Nephron progenitor cell (in vitro differentiated cells): ENCODE measurements at places on chromosomes 12 and 14.

DNA sequence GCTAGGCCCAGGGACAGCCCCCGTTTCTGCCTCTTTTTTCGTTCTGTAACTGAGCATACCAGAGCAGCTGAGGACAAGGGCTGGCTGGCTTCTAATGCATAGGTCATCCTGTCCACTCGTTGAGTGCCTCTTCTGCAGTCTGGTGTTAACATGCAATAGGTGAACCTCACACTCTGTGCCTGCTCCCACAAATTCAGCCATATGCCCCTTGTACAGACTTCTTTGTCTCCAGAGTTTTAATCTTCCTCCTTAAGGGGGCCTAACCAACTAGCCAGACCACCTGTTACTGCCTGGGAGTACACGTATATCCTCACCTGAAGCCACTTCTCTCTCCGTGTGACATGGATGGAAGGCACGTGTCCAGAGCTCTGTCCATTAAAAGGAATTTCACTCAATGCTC, 111.1 kb downstream of the SLC15A4 start:
- no peak for DNase-seq

GRCh38 chr12:122850695-122851350, 15.6 kb downstream of the HIP1R start:
- DNase-seq = no peak

- peak; percentile 70 for DNase-seq
Observed at GRCh38 chr14:73785834-73786635, 65.6 kb upstream of the PTGR2 start.

- DNase-seq = no peak
Observed at GRCh38 chr14:48628870-48629269, 953.5 kb upstream of the MDGA2 start.

DNA sequence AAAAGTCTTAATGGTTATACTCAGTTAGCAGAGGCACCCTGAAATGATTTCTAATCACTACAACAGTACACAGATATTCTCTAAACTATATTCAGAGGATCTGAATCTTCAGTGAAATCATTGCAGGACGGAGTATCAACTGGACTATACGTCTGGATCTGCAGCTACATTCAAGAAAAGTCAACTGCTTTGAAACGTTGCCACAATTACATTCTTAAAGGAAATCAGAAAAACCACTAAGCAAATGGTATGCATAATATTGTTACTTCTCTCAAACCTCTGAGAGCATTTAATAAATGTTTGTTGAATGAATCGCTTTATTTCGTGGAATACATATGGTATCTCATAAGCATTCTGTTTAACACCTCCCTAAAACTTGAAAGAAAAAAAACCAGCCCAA, 67.4 kb downstream of the MED13L start:
- no peak for DNase-seq

GRCh38 chr14:100583245-100583644, 4.0 kb downstream of the BEGAIN start:
- DNase-seq = no peak

DNA sequence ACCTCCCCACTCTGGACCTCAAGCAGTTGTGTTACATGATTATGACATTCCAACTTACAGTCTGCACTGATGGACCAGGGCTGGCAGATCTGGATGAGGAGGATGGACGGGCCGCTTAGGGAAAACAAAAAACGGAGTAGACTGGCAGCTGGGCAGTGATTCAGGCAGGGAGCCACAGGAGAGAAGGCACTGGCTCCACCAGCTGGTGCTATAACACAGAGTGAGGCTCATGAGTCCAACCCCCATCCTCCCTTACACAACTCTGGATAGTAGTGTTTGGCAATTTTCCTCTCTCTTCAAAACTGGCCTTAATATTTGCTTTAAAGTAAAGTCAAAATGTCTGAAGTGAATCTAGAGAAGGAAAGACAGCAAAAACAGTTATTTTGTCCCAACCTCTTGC, 9.7 kb upstream of the RIC8B start:
- no peak for DNase-seq

DNA sequence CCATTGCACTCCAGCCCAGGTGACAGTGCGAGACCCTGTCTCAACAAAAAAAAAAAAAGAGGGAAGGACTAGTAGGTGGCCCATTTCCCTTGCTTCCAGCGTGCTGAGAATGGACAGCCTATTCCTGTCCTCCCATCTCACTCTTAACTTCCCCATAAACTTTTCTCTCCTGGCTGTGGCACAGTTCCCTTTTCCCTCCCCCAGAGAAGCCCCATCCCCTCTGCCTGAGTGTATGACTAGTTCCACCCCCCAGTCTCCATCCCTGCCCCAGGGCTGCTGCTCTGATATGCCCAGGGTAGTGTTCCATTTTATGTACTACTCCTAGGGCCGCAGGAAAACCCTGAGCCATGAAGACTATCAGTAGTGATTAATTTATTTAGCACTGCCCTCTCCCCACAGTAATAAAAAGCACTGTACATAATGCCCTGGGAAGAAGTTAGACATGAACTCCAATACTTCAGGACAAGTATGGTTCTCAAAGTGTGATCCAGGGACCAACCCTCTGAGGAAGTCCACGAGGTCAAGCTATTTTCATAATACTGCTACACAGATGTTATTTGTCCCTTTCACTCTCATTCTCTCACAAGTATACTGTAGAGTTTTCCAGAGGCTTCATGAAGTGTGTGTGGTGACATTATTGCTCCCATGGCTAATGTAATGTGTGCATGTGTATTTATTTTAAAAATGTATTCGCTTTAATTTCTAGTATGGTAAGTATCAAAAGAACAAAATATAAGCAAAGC, 11.5 kb upstream of the CHD4 start:
- DNase-seq = no peak

- no peak for DNase-seq
Observed at GRCh38 chr12:31947971-31948370, 11.2 kb upstream of the RESF1 start.

DNA sequence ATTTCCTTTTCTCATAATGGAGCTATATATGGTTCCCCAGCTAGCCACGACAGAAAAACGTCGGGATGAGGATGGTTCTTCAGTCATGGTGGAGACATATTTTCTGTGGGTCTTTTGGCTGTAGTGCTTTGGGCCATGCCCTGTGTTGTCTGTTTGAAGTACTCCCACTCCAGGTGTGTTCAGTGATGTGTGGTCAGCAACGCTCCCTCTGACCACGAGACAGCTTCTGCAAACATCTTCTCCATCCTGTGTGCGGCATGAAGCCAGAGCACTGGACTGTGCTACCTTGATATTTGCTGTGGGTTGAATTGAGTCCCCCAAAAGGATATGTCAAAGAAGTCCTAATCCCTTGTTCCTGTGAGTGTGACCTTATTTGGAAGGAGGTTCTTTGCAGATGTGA, 931.2 kb downstream of the NRXN3 start:
- no peak for DNase-seq

- DNase-seq = peak; percentile 79
Observed at GRCh38 chr12:107912421-107913004, 138.0 kb downstream of the ASCL4 start.

GRCh38 chr14:84225268-84225667, 1304.7 kb upstream of the FLRT2 start:
- no peak for DNase-seq

DNA sequence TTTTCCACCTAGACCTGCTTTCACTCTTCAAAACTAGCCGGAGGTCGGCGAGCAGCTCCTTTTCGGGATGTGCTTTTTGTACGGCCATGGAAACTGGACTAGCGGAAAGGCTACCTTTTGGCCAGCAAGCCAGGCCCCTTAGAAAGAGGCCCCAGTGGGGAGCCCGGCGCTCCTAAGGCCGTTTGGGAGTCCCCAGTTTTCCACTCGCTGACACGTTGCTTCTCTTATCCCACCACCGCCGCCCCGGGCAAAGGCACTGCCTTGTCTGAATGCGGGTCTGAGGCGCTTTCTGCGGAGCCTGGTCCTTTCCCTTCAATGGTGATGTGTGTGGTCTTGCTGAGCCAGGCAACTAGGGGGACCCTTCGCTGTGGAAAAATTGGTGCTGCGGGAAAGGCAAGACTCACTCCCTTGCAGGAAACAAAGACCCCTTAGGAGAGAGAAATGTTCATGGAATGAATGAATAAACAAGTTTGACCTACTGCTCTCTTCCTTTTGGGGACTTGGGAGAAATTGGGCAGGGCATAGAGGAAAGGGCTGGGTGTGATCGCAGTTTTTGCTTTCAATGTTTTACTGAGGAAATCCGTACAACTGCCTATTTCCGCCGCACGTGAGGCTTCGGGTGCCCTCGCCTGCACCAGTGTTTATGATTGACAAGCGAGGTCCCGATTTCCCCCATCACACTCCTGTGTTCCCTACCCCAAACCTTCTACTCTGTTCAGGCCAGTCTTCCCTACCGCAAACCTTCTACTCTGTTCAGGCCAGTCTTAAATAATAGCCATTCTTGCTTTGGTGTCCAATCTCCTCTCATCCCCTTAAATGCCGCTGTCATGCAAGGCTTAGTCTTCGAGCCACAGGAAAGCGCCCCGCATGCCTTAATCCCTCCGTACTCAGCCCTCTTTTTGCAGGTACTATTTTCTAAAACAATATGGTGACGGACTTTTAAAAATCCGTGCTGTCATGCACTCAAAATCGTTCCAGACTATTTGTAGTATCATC, 1.0 kb upstream of the SLC38A2 start:
- DNase-seq = peak; percentile 69

- DNase-seq = no peak
Observed at GRCh38 chr14:51491776-51492175, 159.9 kb upstream of the FRMD6 start.

DNA sequence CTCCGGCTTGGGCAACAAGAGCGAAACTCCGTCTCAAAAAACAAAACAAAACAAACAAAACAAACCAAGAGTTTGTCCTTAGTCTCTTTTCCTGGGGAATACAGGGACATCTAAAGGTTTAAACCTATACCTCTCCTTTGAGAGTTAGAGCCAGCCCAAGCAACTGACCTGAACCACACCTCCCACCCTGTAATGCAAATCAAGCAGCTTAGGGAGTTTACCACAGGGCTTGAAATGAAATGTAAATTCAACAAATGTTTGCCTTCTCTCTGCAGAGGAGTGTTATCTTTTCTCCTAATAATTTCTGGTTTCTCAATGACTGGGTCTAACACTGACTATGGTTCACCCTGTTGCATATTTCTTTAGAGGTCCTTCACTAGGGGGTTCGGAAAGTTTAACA, 16.7 kb downstream of the PPP1CC start:
- DNase-seq = no peak

DNA sequence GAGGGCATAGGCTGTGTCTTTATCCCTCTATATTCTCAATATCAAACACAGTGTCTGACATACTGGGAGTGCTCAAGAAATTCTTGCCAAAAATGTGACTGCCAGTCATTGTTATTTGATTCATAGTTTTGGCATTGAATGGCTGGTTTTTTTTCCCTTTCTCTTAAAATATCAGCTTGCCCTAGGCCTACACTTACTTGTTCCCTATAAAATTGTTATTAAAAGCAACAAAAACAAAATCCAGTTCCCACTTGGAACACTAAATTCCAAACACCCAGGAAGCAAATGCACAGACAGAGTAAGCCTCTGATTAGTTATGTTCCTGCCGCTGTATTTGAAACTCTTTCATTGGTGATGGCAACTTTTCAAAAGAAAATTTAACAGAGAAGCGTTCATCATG, 110.7 kb downstream of the WIF1 start:
- no peak for DNase-seq

DNA sequence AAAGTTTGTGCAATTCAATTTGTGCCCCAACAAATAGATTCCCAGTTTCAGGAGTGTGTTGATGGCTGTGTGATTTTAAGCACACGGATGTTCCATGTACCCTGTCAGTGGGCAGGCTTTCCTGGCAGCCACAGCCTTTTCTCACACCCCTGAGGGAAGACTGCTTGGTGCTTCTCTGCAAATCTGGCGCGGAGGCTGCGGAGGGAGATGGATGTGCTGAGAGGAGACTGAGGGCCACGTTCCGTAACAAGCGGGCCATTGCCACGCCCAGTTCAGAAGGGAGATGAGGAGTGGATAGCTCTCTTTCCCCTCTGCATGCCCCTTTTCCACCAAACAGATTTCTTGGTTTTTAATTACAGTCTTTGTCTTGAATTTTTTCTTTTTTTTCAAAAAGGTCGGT, 89.1 kb downstream of the BEGAIN start:
- DNase-seq = no peak

- DNase-seq = no peak
Observed at GRCh38 chr12:128792398-128792797, 31.4 kb downstream of the SLC15A4 start.

DNA sequence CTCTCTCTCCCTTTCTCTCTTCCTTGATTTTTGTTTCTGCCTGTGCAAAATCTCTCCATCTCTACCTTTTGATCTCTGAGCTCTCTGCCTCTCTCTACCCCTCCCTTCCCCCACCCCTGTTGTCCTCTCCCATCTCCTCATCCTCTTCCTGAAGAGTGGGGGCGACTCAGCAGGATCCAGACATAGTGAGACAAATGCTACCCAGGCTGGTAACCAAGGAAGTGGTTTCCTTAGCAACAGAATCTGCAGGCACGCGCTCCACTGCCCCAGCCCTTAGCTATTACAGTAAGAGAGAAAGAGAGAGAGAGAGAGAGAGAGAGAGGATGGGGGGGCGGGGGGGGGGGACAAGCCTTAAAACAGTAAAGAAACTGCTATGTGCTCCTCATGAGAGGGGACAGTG, 85.6 kb downstream of the CMKLR1 start:
- DNase-seq = no peak

- DNase-seq = no peak
Observed at GRCh38 chr12:73266206-73266605, 994.0 kb downstream of the TRHDE start.

- DNase-seq = no peak
Observed at GRCh38 chr14:93965946-93966474, 10.4 kb downstream of the ASB2 start.

DNA sequence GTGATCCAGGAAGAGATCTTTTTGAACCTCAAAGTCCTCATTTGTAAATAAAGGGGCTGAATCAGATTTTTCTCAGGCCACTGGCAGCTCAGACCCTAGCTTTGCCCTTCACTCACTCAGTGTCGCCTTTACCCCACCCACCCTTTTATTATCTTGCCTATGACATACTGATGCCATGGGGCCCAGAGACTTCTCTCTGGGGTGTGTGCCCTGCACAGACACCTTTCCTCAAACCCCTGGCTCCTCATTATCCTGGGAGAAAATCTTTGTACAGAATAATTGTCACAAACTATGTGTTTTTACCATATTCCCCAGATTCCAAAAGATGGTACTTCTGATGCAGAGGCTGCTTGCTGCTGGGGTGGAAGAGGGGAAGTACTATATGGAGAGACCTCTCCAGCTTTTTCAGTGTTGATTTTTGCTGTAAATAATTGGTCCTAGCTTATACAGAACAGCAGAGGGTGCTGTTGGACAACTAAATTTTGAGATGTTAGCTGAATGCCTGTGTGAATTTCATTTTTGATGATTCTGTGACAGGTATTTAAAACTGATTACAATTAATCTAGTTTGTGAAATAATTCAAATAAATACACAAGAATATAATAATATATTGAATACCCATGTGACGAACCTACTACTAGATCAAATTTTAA, 53.9 kb upstream of the DCD start:
- DNase-seq = no peak

GRCh38 chr14:74619672-74620131, 7.7 kb upstream of the LTBP2 start:
- DNase-seq = no peak
